RWPE2 (cell line): ENCODE measurements at places on chromosomes 2 and 18.

- no peak for DNase-seq
Observed at GRCh38 chr2:50752237-50752636, 279.7 kb downstream of the NRXN1 start.

DNA sequence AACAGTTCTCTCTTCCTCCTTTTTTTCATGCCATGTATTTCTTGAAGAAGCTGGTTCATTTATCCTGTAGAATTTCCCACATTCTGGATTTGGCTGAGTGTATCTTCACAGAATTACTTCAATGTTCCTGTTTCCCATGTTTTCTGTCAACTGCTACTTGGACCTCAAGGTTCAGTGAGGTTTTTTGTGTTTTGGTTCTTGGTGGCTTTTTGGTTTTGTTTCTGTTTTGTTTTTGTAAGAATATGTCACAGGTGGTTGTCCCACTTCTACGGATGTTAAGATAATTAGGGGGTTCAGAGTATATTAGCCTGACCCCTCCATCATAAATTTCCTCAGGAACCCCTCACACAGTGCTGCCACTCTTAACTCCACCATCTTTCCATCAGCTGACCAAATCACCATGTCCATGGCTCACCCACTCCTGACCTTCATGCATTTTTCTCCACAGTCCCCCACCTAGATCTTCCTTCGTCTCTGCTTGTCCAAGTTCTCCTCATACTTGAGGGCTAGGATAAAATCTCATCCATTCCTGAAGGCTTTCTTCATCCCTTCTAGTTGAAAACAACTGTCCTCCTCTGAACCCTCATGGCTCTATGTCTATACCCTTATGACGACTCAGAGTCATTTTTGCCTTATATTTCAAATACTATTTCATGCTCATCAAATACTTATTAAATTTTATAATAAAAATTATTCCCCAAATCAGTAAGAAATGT lies 40.4 kb downstream of the PLEKHM3 start:
- DNase-seq = no peak

- DNase-seq = no peak
Observed at GRCh38 chr2:177905640-177906039, 166.9 kb downstream of the PDE11A start.

- no peak for DNase-seq
Observed at GRCh38 chr2:151716721-151717120, 17.6 kb downstream of the NEB start.

- no peak for DNase-seq
Observed at GRCh38 chr2:181465676-181466375, 8.6 kb downstream of the ITGA4 start.

- no peak for DNase-seq
Observed at GRCh38 chr2:154350911-154351310, 347.6 kb upstream of the KCNJ3 start.

- DNase-seq = no peak
Observed at GRCh38 chr2:148102641-148103040, 81.8 kb downstream of the MBD5 start.

DNA sequence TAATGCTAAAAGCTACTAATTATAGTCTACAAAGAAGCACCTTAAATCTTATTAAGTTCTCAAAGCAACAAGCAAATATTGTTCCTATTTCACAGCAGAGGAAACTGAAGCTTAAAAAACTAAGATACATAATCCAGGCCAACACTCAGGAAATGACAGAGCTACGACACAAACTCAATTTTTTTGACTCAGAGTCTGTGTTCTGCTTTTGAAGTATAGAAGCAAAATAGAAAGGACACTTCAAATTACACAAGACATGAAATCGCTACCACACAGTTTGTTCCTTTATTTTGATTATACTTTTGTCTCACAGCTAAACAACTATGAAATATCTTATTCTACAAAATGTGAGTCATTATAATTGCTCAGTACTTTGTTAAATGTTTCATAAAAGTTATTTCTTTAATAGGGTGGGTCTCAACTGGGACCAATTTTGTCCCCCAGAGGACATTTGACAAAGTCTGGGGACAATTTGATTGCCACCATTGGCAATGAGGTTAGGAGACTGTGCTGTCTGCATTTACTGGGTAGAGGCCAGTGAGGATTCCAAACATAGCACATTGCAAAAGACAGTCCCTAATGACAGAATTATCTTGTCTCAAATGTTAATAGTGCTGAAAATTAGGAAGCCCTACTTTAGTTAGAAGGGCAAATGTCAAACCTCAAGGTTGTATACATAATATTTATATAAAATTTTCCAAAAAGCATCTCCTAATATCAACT lies 101.5 kb upstream of the GRB14 start:
- DNase-seq = no peak

DNA sequence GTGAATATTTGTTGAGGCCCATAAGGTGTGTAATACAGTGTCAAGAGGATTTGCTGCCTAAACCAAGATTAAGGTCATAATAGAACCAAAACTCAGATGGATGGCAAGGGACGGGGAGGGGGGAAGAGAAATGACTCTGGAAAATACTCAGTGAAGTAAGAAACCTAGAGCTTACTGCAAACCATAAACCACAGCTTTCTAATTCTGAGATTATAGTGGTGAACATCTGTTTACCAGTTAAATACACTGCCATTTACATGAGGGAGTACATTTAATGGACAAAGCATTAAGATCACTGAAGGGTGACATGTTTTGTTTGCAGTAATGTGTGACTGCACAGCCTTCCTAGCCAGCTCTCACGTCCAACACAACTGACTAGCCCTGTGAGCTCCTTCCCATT lies 19.8 kb downstream of the EVX2 start:
- DNase-seq = no peak

- DNase-seq = no peak
Observed at GRCh38 chr2:61328707-61329251, 142.1 kb downstream of the USP34 start.

DNA sequence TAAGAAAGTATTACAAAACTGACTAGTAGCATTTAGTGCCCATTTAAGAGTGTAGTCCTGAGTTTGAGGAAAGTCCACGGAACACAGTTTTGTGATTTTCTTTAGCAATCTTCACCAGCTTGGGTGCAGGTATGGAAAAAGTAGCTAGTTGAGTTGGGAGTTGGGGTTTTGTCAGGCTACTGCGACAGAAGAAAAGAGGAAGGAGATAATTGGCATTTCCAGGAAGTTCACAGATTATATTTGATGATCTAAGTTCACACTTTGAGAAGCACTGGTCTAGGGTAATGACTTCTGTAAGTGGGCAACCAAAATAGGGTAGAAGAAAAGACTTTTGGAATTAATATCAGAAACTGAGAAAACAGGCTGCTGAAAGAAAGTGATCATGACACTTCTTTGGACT lies 52.1 kb downstream of the VIL1 start:
- DNase-seq = no peak

GRCh38 chr2:237242091-237242536 lies 156.4 kb downstream of the COPS8 start:
- no peak for DNase-seq

GRCh38 chr18:25229920-25230319 lies 122.0 kb downstream of the ZNF521 start:
- no peak for DNase-seq

- no peak for DNase-seq
Observed at GRCh38 chr2:102487761-102488462, 14.9 kb downstream of the SLC9A4 start.

DNA sequence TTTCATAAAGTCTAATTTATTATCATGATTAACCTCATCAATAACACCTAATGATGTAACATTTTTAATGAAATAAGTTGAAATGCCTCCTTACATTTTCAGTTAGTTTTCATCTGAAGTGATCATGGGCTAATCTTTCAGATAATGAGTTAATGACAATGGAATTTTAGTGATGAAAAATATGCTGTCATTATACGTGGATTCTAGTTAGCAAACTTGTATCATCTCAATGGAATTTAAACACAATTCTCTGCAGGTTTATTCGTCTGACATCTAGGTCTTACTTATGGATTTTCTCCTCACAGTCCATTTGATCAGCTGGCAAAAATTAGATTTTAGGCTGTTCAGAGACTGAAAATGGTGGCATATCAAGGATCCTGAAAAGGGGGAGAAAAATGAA lies 885.0 kb downstream of the SLC4A3 start:
- DNase-seq = no peak

DNA sequence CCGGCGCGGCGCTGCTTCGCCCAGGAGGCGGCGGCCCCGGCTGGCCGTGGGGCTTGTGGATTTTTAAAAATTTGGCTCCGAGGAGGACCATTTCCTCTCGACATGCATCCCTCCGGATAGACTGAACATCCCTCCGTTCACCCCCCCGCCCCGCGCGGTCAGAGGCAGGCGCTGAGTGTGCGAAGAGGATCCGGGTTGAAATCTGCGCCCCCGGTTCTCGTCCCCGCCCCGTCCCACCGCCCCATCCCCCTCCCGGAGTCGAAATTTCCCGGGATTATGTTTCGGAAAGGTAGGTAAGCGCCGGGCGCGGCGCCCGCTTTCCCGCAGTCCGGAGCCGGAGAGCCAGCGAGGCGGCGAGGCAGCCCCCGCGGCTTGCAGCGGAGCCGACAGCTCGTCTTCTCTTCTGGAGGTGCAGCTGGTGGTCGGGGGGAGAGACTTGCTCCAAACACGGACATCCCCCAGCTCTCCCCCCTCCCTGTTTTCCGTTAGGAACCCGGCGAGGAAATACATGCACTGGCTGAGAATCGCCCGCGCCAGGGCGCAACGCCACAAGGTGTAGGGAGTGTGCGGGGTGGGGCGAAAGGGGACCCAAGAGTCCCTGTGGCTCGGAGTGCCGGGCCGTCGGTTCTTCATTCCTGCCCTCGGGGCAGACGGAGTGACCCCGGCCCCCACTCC lies at the start of gene PRKCE:
Gene PRKCE (plus strand): TSS at position 261 of the 675 bp plus-strand sequence.
- no peak for DNase-seq

DNA sequence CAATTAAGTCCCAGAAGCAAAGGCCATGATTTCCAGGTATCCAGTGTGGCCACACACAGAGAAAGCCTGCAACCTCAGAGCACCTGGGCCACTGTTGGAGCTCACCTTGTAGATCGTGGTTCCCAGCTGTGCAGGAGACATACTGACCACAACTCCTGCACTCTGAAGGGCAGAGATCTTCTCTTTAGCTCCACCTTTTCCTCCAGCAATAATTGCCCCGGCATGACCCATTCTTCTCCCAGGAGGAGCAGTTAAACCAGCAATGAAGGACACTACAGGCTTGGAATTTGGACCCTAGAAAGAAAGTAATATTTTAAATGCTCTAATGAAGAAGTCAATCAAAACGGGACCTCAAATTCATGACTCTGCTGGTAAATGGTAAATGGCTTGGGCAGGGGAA lies 33.8 kb downstream of the SUCLG1 start:
- DNase-seq = no peak

- no peak for DNase-seq
Observed at GRCh38 chr2:84846741-84847142, 34.1 kb downstream of the TRABD2A start.

- no peak for DNase-seq
Observed at GRCh38 chr18:3995476-3996102, 459.5 kb downstream of the DLGAP1 start.

GRCh38 chr18:7872569-7872968 lies 305.5 kb downstream of the PTPRM start:
- DNase-seq = no peak

- no peak for DNase-seq
Observed at GRCh38 chr2:196170606-196171247, 651 bp downstream of the STK17B start.

GRCh38 chr2:174669336-174669735 lies 71.7 kb upstream of the WIPF1 start:
- no peak for DNase-seq
